ENCODE measurements at places on chromosomes 13 and 19. TPM values are rescaled to one million over a fixed set of nuclear protein-coding genes. Genes with fewer than 3 reads are reported as not detected.

DNA sequence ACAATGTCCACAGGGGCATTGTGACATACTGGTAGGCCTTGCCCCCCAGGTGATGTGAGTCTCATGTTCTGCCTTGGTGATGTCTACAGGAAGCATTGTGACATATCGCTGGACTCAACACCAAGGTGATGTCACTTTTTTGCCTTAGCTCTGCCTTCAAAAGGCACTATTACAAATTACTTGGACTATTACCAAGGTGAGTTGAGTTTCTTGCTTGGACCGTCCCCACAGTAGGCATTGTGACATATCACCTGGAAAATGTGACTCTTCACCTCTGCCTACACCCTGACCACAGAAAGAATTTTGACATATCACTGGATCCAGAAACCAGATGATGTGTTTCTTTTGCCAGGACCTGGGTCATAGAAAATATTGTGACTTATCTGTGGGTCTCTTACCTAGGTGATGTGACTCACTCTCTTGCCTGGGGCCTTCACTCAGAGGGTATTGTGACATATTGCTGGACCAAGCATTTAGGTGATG is 60.6 kb upstream of the ZNF724 start:
- no peak for DNase-seq

The OR7D2 gene
- not detected for total RNA-seq

DNA sequence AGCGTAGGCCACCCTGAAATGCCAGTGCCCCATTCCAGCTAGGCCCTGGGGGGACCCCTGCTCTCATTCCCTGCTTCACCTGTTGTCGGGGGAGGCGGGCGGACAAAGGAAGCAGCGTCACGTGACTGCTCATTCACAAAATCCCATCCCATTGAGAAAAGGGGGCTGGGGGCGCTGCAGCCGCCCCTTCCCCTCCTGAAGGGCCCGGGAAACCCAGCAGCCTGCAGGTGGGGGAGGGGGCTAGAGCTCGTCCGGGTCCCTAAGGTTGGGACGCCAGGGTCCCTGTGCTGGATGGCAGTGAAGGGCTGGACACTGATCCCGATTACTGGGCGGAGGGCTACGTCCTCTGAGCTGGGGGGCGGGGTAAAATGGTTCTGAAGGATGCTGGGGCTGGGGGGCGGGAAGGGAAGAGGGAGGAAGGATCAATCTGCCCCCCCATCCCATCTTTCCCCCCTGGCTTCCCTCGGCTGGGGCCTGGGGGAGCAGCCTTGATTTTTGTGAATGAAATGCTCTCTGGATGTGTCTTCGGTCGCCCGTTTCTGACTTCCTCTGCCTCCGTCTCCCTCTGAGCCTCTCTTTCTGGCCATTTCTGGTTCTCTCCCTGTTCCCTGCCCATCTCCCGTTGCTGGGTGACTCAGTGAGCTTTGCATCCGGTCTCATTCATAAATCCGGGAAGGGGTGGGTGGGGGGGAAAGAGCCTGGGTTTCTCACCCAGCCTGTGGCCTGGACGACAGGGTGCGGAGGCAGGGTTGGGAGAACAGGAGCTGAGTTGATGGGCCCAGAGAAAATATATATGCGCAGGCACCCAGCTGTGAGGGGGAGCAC is 816 bp downstream of the SPRED3 start:
- DNase-seq = no peak

GRCh38 chr13:103451656-103452055 is 385.4 kb upstream of the SLC10A2 start:
- DNase-seq = no peak

DNA sequence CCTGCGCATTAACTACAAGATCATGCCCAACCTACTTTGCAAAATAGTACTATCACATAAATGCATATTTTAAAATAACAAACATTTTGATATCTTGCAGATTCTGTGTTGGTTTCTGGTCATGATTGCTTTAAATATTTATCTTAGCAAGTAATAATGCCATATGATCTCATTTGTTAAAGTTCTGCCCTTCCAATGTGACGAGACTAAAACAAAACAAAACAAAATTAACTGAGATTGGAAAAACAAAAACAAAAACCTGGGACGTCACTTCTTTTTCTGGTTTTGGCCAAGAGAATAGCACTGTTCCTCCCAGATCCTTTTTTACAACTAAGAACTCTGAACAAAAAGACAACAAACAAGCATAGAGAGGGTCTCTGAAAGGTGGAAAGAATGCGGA is 436.3 kb downstream of the DACH1 start:
- DNase-seq = no peak

DNA sequence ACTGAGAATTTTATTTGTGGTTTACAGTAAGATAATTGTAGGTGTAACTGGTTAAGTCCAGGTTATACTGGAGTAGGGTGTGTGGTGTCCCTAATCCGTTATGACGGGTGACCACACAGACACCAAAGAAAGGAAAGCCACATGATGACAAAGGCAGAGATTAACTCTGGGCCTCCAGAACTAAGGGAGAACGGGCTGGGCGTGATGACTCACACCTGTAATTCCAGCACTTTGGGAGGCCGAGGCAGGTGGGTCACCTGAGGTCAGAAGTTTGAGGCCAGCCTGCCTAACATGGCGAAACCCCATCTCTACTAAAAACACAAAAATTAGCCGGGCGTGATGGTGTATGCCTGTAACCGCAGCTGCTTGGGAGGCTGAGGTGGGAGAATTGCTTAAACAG is 10.2 kb upstream of the FUT2 start:
- DNase-seq = no peak
